Heart right ventricle (tissue), 16 donors: ENCODE measurements at places on chromosomes 2 and 18.

GRCh38 chr18:29930231-29930630 lies 1112.3 kb downstream of the DSC3 start:
- no peak for DNase-seq

DNA sequence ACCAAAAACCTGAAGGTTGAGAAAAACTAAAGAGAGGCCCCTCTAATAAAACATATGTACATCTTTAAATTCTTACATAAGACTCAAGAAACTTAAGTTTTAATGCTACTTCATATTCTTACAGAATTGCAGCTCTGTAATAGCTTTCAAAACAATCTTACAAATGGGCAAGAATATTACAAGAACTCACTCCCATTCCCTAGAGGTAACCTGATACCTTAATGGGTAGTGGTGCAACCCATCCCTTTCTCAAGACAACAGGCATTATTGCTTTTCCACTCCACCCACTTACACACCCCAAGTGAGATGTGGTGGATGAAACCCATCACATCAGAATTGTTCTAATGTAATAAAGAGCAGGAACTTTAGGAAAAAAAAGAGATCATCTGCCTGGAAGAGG lies 103.7 kb downstream of the RBMS1 start:
- no peak for DNase-seq

- DNase-seq: no peak
These were observed 108.9 kb upstream of the ITGA4 start for GRCh38 chr2:181348107-181348837.

- no peak for DNase-seq
These were observed 86.0 kb downstream of the NRP2 start for GRCh38 chr2:205768341-205768740.

DNA sequence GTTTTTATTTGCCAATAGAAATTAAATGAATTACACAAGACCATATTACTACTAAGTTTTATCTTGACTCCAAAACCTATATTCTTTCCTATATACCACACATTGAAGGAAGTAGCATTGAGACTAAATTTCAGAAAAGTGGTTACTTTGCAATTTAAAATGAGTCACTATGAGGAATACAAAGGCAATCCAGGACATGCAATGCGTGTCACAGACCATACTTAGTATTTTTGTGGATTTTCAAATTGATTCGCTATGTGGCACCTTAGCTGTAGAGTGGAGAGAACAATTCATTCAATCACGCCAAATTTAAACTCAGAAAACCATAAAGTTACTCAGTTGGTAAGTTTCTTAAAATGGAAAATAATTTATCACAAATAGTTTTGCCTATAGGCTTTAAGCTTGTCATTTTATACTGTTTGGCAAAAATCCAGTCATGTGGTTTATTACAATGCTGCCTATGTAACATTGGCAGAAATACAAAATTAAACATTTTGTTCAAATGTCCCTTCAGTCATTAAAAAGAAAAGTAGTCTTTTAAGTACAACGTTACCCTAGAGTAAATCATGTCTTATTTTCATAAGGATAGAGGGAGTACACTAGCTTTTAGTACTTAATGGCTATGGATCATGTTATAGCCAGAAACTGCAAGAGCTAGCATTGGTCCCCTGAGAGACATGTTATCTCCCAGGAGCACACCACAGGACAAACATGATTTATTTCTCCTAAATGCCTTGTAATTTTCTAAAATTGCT lies 222.8 kb upstream of the CDH7 start:
- no peak for DNase-seq
